ENCODE measurements at places on chromosomes 7 and 10.

- DNase-seq: no peak
Observed at GRCh38 chr10:30092151-30092790, 32.9 kb upstream of the JCAD start.

GRCh38 chr10:24814568-24815313, 91.1 kb upstream of the ARHGAP21 start:
- no peak for DNase-seq

GRCh38 chr7:17680943-17681351, 259.3 kb downstream of the SNX13 start:
- DNase-seq: no peak

DNA sequence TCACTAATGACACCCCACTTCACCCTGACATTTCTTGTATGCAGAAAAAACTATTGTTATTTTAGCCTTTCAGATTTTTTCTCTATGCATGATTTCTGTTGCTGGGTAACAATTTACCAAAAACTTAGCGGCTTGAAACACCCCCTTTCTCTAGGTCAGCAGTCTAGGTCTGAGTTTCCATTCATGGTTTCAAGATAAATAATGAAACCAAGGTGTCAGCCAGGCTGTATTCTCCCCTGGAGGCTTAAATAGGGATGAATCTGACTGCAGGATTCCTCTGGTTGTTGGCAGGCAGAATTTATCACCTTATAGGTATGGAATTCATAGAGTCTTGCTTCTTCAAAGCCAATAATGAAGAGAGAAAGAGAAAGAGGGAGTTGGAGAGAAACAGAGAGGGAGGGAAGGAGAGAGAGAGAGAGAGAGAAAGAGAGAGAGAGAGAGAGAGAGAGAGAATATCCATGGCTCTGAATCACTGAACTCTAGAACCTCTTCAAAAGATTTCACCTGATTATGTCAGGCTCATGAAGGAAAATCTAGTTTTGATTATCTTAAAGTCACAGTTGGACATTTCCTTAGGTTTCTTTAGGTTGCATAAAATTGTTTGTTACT, 1224.6 kb upstream of the LRRTM3 start:
- DNase-seq: no peak

DNA sequence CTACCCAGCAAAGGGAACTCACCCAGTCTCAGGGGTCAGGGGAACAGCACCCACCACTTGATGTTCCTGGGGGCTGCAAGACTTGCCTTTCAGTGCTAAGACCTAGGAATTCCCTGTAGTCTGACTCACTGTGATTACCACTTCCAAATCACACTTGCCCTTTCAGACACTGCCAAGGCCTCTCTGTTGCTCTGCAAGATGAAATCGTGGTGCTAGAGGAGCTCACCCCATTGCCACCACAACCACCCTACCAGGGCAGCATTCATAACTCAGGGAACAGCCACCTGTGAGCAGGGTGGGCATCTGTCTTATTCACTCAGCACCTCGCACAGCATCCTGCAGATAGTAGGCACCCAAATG, 36.5 kb downstream of the XPNPEP1 start:
- no peak for DNase-seq

DNA sequence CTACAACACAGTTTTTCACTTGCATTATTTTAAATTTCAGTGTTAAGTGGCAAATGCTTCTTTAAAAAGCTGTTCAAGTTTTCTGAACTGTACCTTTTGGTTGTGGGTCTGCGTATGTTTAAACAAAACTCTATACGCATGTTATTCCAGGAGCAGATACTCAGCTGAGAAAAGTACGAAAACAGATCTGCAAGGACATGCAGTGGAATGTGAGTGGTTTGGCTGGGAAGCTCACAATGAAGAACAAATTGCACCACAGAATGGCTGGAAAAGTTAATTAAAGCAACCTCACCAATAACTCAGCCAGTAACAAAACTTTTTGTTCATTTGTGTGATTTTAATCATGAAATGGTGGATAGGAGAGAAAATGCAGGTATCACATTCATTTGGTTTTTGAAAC, 17.6 kb downstream of the GLI3 start:
- DNase-seq: no peak

Measured in endothelial cell (in vitro differentiated cells).